Brain pericyte (primary cell): ENCODE measurements at places on chromosomes 2 and 18.
A peak's percentile ranks its signal among the peaks of the same experiment; 100 is the strongest.

GRCh38 chr18:79118797-79119196 is 49.6 kb downstream of the ATP9B start:
- no peak for DNase-seq

DNA sequence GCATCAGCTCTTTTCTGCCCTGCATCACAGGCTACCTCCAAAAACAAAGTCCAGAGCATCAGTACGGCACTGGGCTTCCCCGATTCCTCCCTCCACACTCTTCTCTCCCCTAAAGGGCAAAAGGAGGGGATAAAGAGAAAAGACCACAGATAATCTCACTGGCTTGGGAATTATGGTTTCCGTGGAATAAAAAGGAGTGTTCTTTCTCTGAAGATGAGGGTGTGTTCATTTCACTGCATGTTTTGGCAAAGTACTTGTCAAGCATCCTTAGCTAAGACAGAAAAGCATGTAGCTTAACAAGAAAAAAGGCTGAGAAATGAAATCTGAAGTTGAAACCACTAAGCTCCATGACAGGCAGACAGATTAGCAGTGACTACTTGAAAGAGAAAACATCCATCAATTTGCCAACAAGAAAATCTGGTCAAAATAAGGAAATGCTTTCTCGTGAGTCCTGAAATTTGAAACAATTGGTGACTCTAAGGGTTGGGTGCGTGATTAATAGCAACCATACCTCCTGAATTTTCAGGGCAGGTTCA is 20.6 kb upstream of the DSG3 start:
- no peak for DNase-seq

- no peak for DNase-seq
Measured at GRCh38 chr2:167492486-167492885, 604.2 kb downstream of the XIRP2 start.

DNA sequence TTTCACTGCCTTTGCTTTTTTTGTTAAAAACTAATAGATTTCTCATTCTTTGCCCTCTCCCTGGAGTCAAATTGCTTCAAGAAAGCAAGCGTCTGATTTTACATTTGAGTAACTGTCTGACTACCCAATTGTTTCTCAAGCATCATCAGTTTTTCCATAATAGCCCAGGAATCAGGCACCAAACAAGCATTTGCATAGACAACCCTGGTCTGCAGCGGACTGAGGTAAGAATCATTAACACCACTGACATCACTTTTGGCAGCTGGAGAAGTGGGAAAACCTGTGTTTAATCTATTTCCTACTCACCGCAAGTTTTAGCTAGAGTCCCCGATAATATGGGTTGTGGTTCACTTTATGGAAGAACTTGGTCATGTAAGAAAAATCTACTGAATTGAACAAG is 55.7 kb downstream of the IRS1 start:
- DNase-seq = no peak

GRCh38 chr18:39624961-39625360 is 2059.4 kb upstream of the CELF4 start:
- no peak for DNase-seq

DNA sequence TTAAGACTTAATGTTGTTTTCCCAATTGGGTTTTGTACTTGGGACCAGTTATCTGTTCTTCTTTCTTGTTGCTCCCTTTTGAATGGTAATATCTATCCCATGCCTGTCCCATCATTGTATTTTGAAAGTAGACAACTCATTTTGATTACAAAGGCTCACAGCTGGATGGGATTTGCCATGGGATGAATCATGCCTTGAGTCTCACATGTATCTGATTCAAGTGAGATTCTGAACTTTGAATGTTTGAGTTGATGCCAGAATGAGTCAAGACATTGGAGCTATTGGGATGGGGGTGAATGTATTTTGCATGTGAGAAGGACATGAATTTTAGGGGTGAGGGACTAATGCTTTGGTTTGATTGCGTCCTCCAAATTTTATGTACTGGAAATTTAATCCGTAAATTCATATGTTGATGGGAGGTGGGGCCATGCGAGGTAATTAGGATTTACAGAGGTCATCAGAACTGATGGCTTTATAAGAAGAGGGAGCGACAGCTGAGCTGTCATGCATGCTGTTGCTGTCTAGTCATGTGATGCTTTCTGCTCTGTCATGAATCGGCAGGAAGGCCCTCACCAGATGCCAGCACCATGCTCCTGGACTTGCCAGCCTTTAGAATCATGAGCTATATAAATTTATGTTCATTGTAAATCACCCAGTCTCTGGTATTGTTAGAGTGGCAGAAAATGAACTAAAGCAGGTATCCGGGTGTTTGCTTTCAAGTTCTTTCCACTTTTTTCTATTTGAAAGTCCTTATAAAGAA is 741.3 kb upstream of the RAB6C start:
- DNase-seq = no peak

GRCh38 chr2:181836583-181836982 is 54.9 kb upstream of the ITPRID2 start:
- no peak for DNase-seq

- DNase-seq = no peak
Measured at GRCh38 chr18:73047688-73048087, 179.9 kb upstream of the NETO1 start.

DNA sequence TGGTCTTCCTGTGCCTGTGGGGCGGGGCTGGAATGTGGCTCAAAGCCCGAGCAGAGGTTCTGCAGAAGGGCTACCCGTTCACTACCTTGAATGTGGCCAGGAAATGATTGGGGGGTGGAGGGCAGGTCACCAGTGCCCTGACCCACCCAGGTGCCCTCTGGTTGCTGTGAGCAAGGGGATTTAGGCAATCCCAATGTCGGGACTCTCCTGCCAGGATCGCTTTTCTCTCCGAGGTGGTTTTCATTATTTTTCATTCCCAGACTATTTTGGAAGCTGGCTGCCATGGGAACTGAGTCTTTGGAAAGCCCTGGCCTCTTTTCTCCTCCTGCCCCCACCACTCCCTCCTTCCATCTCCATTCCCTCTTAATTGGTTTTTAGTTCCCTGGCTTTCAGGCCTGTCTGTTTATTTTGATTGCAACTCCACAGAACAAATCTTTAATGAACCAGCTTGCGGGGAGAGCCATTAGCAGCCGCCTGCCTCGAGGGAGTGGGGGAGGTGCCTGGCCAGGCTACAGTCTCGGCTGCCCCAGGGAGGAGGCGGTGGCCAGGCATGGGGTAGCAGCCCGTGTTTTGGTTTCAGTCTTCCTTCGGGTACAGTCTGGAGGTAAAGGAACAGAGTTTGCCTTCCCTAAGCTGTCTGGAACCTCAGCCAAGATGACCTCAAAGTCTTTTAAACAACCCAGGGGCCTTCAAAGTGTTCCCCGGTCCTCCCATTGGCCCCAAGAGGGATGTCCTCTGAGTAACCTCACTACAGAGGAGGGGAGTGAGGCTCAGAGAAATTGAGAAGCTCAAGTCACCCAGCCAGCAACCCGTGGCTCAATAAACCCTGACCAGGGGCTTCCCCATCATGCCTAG is 114.4 kb upstream of the HAAO start:
- no peak for DNase-seq

DNA sequence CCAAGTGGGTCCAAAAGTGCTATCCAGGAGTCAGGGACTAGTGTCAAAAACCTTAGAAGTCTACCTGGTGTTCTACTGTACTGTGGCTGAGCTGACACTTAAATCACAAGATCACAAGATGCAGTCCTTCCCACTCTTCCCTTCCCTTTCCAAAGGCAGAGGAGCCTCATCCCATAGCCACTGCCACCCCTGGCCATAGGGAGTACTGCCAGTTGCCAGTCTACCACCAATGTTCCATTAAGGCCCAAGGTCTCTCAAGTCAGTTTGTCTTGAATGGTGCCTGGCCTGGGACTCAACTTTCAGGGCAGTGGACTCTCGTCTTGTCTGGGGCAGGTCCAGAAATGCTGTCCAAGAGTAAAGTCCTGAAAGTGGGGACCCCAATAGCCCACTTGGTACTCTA is 585.6 kb downstream of the NUP35 start:
- no peak for DNase-seq

DNA sequence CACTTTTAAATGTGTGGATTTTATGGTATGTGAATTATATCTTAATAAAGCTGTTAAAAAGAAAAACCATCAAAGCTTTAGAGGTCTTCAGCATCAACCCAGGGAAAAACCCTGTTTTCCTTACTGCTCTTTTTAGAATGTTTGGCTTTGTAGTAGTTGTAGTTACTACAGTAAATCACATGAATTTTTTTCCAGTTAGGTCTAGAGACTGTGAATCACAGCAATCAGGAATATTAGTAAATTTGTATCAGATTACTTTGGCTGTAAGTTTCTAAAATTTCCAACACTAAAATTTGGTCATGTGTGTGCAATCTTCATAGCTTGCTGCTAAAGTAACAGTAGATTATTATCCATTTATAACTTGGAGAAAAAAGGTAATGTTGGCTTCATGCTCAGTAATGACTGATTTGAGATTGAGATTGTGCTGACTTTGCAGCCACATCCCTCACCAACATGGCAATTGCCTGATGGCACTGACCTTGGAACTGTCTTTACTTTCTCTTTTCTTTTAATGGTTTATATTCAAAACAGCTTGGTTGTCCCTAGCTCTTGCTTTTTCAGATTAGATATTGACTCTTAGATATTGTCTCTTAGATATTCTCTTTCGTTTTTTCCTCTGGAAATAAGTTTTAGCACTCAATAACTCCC is 41.1 kb downstream of the LCLAT1 start:
- no peak for DNase-seq

DNA sequence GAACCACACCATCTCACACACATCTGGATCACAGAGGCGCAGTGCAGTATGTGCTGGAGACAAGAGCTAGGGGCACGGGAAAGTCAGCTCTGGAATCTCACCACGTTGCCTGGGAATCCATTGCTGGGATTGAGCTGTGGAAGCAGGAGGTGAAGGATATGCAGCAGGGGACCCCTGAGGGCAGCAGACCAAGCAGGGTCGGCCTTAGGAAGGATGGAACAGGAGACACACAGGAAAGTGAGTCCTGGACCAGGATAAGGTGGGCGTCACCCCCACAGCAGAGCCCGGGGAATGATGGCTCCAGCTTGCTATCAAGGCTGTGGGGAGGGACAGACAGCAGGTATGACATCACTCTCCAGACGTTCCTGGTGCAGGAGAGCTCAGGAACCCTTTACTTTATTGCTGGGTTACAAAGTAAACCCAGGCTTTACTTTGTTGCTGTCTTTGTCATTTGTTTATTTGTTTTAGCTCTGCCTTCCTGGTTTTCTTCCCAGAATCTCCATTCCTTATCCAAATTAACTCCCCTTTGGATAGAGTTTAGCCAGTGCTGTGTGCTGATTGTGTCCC is 329.8 kb upstream of the MYT1L start:
- DNase-seq = no peak

GRCh38 chr2:206031950-206032567 is 53.9 kb downstream of the INO80D start:
- no peak for DNase-seq

GRCh38 chr2:186339716-186340115 is 146.3 kb upstream of the ZC3H15 start:
- no peak for DNase-seq

- DNase-seq = no peak
Measured at GRCh38 chr2:54456612-54457322, 640 bp downstream of the SPTBN1 start.

DNA sequence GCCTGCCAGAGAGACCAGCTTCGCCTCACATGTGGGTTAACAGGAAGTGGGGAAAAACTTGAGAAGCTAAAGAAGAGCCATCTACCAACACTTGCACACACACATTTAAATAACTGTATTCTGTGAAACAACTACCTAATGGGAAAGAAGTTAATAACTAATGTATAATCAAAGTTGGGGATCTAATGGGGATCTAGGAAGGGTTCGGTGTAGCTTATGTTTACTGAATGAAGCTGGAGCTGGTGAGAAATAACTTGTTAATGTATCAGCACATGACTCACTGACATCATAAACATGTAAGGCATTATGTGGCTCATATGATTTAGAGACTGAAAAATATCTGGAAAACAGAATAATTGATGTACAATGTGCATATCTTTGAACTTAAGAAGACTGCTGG is 421.3 kb upstream of the NXPH2 start:
- no peak for DNase-seq

GRCh38 chr2:134154246-134154645 is 99.6 kb upstream of the MGAT5 start:
- no peak for DNase-seq

DNA sequence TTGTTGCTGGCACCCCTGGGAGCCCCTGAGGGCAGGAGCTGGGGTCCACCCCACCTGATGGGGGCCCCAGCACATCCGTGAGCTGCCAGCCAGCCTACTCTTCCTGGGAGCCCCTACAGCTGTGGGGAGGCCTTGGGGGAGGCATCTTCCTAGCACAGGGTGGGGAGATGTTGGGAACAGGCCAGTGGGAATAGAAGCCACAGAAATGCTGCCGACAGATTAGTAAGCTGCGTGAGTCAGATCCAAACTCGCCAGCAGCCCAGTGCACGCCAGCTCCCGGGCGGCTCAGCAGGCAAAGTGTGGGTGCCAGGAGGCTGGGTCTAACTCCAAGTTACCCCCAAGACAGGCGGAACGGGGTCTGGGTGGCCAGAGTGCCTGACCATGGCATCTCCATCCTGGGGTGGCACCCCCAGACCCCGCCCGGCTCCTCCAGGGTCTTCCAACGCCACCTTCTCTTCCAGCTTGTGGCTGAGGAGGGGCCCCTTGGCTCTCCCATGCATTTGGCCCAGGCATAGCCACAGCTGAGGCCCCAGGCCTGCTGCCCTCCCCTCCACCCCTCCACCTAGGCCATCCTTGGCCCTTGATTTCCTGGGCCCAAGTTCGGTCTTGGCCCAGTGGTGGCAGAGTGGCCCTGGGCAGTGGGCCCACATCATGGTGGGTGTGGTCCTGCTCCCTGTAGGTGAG is 15.3 kb downstream of the CROCC2 start:
- peak; percentile 71 for DNase-seq
